H4 (cell line): ENCODE measurements at places on chromosomes 5 and 9. TPM values are rescaled to one million over a fixed set of nuclear protein-coding genes. Genes with fewer than 3 reads are reported as not detected.

DNA sequence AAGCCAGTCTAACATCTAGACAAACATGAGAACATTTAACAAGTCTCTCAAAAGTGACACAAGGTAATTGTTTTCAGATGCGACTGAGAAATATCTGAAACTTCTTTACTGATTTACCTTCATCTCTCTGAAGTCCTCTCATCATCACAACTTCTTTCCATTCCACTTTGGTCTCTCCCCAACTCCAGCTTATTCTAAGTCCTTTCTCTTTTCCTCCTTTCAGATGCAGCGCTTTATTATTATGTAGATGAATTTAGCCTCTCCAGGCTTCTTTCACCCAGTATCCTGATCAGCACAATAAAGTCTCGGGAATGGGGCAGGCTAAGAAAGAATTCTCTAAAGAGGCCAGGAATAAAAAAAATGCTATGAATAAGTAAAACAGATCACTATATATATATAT lies 128.0 kb downstream of the KCTD16 start:
- no peak for DNase-seq

DNA sequence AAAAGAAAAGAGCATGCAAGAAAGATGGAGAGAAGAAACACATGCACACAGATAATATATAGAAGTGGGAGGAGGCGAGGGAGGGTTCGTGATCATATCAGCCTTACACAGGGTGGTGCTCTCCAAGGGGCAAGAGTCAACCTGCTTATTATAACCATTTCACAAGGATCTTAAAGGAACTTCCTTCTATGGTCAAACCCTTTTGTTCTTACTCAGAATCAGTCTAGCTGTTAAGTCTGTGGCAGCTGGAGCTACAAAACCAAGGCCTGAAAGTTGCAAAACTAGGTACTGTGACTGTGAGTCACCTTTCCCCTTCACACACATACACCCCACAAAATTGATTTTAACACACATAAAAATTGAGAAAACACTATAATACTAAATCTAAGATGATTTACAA lies 18.5 kb upstream of the ERMP1 start:
- DNase-seq = peak; percentile 18

ACOT12 gene
- not detected in 2 replicates for total RNA-seq

KIF24 gene
- 5.5 and 5.9 TPM in 2 replicates for total RNA-seq

DNA sequence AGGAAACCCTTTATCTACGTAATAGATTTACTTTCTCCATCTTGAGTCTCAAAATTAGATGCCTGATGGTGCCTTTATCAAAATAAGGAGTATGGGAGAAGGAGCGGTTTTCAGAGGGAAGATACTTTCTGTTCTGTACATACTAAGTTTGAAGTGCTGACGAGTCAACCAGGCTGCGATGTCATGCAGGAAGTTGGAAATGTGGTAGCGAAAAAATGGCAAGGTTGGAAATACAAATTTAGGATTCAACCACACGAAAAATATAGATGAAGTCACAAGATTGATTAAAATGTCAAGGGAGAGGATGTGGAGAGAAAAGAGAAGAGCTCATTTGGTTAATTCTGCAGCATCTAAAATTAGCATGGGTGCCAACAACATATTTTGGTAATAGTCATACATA lies 129.5 kb downstream of the FOXD1 start:
- no peak for DNase-seq

DNA sequence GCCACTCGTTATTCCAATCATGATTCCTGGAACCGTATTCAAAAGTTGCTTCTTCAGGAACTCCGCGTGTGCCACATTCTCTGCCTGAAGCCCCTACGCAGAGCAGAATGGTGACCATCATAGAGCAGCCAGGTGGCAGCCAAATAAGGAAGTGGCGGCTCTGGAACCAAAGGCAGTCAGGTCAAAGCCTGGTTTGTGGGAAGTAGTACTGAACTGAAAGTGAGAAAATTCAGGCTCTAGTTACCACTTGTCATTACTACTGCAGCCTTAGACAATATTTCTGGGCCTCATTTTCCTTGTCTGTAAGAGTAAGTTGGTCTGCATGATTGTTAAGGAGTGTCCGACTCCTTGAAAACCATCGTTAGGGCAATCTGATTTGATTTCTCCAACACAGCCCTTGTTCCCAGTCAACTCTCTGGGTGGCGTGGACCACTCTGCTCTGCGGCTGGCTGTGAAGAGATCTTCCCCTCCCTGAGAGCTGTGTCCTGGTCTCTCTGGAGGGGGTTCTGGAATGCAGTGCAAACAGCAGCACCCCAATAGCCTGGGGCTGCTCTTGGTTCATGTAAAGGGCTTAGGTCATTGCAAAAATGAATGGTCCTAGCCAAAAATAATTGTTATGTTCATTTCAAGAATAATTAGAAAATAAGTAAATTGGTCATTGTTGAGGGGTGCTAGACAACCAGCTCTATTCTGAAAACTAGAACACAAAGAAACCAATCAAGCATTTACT lies 102.4 kb downstream of the MED27 start:
- no peak for DNase-seq

DNA sequence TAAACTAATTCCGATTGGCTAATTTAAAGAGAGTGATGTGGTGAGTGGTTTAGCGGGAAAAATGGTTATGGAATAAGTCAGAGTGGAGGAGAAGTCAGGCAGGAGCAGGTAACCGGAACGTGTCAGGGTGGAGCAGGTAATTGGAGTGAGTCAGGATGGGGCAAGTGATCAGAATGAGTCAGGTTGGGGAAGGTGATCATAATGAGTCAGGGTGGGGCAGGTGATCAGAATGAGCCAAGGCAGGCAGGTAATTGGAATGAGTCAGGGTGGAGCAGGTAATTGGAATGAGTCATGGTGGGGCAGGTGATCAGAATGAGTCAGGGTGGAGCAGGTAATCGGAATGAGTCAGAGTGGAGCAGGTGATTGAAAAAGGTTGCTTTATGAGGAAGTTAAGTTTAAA lies 101.4 kb downstream of the TMEM167A start:
- DNase-seq = no peak

DNA sequence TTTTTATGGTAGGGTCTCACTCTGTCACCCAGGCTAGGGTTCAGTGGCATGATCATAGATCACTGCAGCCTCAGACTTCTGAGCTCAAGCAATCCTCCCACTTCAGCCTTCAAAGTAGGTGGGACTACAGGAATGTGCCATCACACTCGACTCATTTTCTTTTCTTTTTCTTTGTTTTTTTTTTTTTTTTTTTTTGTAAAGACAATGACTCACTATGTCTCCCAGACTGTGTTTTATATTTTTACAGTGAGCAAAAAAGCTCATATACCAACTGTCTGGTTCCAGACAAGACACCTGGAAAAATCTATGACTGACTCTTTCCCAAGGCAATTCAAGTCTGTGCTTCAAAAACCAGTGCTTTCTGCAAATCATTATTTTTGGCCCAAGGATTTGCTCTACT lies 10.8 kb upstream of the FOXD1 start:
- DNase-seq = no peak

DNA sequence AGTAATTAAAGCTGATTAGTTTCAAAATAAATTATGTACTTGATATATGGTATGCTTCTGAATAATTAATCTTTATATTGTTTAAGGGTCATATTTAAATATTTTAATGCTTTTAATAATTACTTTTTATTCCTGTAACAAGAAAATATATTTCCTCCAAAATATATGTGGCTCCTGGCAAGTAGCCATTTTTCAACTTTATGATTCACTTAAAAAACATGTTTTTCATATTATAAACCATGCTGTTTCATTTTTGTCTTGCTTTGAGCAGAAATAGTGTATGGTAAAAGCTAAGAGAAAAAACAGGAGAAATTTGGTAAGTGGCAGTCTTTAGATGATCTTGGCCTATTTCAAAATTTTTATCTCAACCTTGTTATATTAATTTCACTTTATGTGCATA lies 14.6 kb downstream of the SPATA9 start:
- no peak for DNase-seq

GRCh38 chr5:37005252-37005651 lies 128.7 kb downstream of the NIPBL start:
- no peak for DNase-seq

DNA sequence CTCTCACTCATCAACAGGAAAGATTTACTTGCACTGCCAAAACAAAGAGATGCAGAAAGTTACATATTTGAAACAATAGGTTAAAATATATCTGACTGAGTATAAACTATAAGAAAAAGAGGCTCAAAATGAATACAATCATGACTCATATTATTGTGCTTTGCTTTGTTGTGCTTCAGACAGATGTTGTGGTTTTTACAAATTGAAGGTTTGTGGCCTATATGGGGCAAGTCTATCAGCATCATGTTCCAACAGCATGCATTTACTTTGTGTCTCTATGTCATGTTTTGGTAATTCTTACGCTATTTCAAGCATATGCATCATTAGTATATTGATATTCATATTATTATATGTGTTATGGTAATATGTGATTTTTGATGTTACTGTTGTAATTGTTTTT lies 330.0 kb downstream of the PRR16 start:
- DNase-seq = peak; percentile 29

LCP2 gene
- 0.68 and 2.7 TPM in 2 replicates for total RNA-seq

SUSD3 gene
- total RNA-seq = not detected in 2 replicates

DNA sequence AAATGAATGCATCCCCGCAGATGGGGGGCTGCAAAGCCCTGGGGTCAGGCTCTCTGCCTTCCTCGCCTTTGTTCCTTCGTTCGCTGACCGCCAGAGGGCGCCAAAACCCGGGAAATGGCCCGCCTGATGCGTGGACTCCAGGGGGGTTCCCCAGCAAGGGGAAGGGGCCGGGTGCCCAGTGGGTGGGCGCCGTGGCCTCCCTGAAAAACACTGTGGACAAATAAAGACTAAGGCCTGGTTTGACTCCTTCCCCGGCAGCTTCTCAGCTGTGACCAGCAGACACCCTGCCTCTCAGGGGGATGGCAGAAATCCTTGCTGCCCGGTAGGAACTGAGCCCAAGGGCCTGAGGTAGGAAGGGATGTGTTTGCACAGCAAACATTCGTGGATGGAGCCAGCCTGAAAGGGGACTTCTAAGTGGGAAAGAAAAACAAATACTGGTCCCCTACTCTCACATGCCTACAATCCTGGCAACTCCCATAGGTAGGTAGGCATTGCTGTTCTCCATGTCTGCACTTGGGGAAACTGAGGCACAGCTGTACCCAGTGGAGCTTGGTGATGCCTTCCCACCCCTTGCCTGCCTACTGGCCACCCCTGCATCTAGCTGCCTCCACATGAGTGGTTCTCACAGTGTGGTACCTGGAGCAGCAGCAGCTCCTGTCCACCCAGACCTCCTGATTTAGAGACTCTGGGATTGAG lies 57.7 kb downstream of the DUSP1 start:
- no peak for DNase-seq

HTR1A gene
- total RNA-seq = not detected in 2 replicates

GRCh38 chr5:116614603-116614920 lies 39.9 kb upstream of the SEMA6A start:
- DNase-seq = no peak

DNA sequence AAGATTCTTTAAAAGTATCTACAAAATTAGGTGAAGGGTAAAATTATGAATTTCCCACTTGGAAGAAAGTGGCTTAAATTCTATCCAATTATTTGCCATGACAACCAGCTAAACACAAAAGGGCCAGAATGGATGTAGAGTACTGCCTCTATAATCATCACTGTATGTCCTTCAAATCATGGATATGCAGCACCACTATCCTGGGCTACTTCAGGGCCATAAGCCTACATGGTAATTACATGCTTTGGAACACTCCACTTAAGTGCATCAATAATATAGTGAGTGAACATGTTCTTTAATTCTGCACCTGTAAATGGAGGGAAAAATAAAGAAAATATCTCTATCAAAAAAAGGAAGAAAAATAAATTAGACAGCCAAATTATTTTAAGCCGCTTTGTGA lies 575.2 kb downstream of the ISL1 start:
- DNase-seq = no peak

DNA sequence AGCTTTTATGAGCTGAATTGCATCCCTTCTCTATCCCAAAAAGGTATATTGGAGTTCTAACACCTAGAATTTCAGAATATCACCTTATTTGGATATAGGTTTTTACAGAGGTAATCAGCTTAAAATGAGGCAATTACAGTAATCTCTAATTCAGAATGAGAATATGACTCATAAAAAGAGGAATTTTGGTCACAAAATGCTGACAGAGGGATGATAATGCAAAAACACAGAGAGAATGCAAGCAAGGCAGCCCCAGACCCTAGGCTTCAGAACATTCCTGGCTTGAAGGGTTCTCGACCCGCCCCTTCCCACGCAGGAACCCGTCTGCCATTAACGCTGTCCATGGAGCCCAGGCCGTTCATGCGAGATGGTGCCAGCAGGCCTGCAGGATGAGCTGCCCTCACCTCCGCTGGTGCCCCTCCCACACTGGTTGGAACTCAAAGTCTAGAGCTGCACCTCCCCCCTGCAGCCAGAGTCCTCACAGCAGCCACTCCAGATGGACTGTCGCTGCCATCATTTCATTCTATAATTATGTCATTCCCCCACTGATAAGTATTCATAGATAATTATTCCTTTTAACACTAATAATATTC lies 1173.4 kb upstream of the ACO1 start:
- DNase-seq = peak; percentile 62

DNA sequence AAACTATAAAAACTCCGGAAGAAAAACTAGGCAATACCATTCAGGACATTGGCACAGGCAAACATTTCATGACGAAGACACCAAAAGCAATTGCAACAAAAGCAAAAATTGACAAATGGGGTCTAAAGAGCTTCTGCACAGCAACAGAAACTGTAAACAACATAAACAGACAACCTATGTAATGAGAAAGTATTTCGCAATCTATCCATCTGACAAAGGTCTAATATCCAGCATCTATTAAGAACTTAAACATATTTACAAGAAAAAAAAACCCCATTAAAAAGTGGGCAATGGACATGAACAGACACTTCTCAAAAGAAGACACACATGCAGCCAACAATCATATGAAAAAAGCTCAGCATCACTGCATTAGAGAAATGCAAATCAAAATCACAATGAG lies 498.6 kb downstream of the HINT1 start:
- no peak for DNase-seq

DNA sequence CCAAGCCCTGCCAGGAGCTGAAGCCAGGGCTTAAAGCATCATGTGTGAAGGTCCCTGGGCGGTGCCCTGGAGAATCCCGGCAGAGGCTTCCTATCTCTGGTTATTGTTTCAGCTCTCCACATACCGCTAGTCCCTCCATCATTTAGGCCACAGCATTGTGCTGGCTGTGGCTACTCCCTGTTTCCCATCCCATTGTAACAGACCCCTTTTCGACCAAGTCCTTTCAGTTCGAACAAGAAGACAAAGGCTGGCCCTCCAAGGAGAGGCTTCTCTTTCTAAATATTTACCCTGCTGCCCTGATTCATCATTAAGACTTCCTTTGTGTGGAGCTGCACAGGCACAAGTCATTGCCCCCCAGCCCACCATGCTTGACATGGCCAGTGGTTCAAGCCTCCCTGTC lies 41.6 kb downstream of the NEUROG1 start:
- no peak for DNase-seq

- no peak for DNase-seq
Observed at GRCh38 chr5:111233052-111233374, 8.8 kb downstream of the CAMK4 start.

- DNase-seq = no peak
Observed at GRCh38 chr9:99154356-99154755, 49.4 kb downstream of the TGFBR1 start.

RNF180 gene
- total RNA-seq = 6.3 and 6.6 TPM in 2 replicates

- peak; percentile 36 for DNase-seq
Observed at GRCh38 chr5:60024104-60024503, 130.6 kb upstream of the PDE4D start.

FGD3 gene
- not detected in 2 replicates for total RNA-seq

SMIM27 gene
- total RNA-seq = 7.3 and 10.9 TPM in 2 replicates
